Chondrocyte (in vitro differentiated cells): ENCODE measurements at places on chromosomes 6 and 20. TPM values are rescaled to one million over a fixed set of nuclear protein-coding genes. Genes with fewer than 3 reads are reported as not detected.

DNA sequence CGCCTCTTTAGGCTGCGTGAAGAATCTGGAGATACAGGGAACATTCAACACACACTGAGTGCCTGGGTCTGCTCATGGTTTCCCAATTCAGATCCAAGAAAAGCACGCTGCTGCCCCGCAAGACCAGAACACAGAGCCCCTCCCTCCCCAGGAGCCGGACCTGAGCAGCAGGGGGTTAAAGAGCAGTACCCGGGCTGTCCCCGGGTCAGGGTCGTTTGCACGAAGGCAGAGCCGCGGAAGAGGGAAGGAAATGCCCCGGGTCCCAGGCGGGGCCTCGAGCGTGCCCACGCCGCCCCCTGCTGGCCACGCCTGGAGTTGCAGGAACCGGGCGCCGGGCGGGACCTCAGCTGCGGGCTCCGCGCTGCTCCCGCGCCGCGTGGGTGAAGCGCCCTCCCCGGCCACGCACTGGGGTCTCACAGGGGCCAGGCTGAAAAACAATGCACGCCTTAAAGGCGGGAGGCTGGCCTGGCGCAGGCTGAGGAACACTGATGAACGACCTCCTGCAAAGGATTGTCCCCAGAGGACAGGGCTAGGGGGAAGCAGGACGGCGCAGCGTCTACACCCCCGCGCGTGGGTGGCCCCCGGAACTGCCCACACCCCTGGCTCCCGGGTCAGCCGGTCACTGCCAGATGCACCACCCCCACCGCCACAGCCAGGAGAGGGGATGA is 48.9 kb downstream of the ANKRD60 start:
- no peak for DNase-seq

- DNase-seq: no peak
Measured at GRCh38 chr6:138909975-138910374, 78.1 kb downstream of the REPS1 start.

DNA sequence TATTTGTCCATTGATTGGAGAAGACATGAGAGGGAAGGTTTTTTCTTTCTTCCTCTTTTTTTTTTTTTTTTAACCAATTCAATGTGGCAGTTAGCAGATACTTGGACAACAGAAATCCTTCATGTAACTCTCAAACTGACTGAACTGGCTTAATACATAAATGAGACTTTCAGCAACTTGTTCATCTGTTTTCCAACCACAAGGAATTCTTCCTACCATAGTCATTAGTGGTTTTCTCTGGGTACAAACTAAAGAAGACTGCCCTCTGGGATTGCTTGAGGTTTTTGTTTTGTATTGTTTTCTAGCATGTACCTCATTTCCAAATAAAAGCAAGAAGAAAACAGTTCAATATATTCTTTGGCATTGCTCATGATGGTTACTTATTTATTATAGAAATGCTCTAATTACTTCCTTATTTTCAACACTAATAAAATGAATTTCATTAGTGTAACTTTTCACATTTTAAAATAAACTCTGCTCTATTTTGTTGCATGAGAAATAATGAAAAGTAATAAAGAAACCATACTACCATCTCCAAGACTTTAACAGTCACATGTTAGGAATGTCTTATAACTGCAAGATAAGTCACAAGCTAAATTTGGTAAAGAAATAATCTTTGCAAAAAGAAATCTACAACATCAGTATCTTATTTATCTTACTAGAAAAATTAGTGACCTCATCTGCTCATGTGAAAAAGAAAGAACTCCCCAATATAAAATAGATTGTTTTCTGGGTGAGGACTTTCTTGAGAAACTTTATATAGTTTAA is 52.0 kb downstream of the ME1 start:
- no peak for DNase-seq

GRCh38 chr6:144736763-144737162 is 451.6 kb downstream of the UTRN start:
- DNase-seq: no peak

DNA sequence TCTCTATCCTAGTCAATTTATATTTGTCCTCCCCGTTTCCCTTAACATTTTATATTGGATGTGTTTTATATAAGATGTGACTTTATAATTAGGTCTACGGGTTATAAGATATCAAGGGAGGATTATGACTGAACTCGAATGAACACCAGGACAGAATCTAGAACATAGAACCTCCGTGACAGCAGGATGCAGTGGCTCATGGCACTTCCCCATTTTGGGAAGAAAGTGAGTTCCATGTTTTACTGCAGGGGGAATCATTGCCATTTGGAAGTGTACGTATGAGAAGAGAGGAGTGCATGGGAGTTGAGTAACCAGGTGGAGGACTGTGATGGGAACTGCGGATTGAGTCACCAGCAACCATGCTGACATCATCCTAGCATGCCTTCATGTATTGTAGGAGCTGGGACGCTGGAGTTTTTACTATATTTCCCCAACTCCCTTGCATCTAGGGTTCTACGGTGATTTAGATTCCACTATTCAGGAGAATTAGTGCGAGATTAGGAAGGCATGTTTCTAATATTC is 56.1 kb upstream of the FOXC1 start:
- DNase-seq: no peak

- no peak for DNase-seq
Measured at GRCh38 chr20:5100684-5101347, 18.9 kb downstream of the PCNA start.

DNA sequence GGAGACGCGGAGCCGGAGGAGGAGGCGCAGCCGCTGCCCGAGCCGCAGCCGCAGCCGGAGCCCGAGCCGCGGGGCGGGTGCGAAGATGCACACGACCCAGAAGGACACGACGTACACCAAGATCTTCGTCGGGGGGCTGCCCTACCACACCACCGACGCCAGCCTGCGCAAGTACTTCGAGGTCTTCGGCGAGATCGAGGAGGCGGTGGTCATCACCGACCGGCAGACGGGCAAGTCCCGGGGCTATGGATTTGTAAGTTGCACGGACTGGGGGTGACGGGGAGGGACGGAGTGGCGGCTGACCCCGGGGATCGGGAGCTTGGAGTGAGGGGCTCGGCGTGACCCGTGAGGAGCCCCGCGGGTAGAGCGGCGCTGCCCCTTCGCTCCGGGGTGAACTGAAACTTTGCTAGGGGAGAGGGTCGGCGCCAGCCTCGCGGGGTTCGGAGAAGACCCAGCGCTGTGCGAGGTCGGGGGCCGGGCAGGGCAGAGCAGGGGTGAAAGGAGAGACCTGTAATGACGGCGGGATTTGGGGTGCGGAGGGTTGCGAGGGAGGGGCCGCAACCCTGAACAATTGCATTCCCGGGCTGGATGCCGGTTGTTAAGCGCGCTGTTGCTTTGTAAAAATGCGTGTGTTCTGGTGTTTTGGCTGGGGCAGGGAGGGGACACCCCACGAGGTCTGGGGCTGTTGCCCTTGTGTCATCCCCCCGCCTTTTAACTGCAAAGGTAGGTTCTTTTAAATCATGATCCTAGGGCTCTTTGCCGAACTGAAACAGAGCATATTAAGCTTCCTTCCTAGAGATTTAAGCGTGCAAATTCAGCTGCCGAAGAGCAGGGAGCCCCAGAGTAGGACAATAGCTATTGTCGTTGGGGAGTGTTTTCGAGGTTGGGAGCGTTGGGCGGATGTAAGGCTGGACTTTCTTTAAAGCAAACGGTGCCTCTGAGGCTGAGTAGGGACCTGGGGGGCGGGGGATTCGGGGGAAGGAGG is 628 bp downstream of the RBM24 start:
- DNase-seq: peak; percentile 88

- DNase-seq: no peak
Measured at GRCh38 chr6:32689531-32690501, 23.4 kb upstream of the HLA-DQB1 start.

GRCh38 chr6:162751211-162751859 is 23.6 kb downstream of the PACRG start:
- no peak for DNase-seq

The PAX1 gene
- total RNA-seq: not detected in 3 replicates

The CLVS2 gene
- total RNA-seq: not detected in 3 replicates

The FOXF2 gene
- total RNA-seq: 0.12 to 0.68 TPM in 2 of 3 replicates, not detected in the other

The CTAGE9 gene
- total RNA-seq: not detected in 3 replicates

The SIRPB1 gene
- 0.58 to 2.7 TPM (median 1.6 TPM) in 3 replicates for total RNA-seq

The HLA-DMB gene
- total RNA-seq: not detected in 3 replicates

The ZKSCAN8 gene
- 21.4 to 25.6 TPM (median 22.2 TPM) in 3 replicates for total RNA-seq

The PKIB gene
- total RNA-seq: 42.1 to 50.9 TPM (median 44.3 TPM) in 3 replicates

The TFB1M gene
- total RNA-seq: 15.3 to 16.8 TPM (median 16.8 TPM) in 3 replicates

The FOXA2 gene
- total RNA-seq: not detected in 3 replicates

The CST5 gene
- total RNA-seq: not detected in 3 replicates
